Esophagus squamous epithelium (tissue), 5 donors: ENCODE measurements at places on chromosomes 3 and 15. TPM values are rescaled to one million over a fixed set of nuclear protein-coding genes. Genes with fewer than 3 reads are reported as not detected.

- DNase-seq: no peak
Measured at GRCh38 chr3:188198001-188198400, 44.0 kb downstream of the LPP start.

GRIP2 gene
- total RNA-seq: 0.76 TPM

DNA sequence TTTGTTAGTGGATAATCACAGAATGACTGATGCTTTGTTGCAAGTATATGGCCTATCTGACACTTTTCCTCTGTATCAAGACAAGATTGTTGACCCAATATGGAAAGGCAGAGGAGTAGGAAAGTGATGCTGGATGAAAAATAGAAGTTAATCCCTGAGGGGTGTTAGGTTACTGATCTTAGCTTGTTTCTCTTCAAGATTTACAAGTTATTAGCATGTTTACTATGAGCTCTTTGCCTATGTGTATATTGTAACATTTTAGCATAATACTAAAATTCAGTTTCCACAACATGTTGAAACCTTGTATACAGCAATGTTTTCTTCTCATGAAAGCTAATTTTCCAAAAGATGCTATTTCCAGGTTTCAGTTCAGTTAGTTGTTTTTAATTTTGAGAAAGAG lies 120.4 kb upstream of the CCNL1 start:
- DNase-seq: no peak

TRPC1 gene
- 0.91 TPM for total RNA-seq

- DNase-seq: no peak
Measured at GRCh38 chr3:195764961-195765706, 44.4 kb downstream of the MUC20 start.

GRCh38 chr3:59578129-59578528 lies 528.3 kb upstream of the CFAP20DC start:
- no peak for DNase-seq

DNA sequence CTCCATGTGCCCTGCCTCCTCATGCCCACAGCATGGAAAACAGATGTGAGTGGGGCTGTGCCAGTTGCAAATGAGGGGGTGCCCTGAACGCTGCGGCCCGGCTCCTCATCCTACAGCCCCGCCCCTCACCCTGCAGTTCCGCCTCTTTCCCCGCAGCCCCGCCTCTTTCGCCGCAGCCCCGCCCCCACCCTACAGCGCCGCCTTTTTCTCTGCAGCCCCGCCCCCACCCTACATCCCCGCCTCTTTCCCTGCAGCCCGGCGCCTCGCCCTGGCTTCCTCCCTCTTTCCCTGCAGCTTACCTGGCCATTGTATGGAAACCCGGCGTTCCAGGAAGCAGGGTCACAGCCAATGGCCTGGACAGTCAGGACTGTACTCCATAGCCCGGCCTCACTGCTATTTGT lies 284.9 kb downstream of the TLE3 start:
- DNase-seq: no peak

DNA sequence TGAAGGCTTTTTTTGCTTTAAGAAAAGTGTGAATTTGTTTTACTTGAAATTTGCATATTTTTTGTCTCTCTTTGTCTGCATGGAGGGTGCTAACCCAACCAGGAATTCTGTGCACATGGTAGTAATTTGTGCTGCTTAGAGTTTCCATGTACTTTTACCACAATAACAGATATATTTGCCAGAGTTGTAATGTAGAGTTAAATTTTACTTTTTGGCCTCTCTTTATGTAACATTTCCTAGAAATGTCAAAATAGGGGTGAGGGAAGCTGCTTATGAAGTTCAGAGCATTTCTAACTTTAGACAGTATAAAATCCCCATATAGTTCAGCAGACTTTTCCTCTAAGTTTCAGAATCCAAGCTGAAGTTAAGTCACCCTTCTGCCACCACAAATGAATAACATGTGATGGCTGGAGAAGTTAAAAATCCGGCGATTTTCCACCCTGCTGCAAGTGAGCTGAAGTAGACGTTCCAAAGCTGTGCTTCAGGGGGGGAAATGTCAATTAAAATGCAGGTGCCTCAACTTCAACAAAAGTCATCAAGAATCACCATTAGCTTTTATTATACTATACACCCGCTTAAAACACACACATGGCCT lies 385.7 kb upstream of the NR2F2 start:
- no peak for DNase-seq

DNA sequence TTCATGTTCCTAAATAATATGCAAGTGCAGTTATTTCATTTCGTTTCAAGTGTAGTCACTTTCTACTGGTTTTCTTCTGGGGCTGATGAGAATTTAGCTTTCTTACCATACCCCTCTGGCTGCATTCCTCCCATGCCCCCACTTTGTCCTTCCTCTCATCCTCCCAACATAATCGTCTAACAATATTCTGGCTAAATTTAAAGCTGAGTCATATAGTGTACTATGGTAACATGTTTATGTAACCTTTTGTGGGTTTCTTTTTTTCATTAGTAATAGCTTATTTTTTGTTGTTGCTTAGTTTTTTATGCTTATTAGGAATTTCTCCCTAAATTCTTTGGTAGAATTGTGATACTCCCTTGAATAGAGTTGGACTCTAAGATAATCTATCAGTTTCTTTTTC lies 30.5 kb downstream of the DUT start:
- no peak for DNase-seq

DNA sequence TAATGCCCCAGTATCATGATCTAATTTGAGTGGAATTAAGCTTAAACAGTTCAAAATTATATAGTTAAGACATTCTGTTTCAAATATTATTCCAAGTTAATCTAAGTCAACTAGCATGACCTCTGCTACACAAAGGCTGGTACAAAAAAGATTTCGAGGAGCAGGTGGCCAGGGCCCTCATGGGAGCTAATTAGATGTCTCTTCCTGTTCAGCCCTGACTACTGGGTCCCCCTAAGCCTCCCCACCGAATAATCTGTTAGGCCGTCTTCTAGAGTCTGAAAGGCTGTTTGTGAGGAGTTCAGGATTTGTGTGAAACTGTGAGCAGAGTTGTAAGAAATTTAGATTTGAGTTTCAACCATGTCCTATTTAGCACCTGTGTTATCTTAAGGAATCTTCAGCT lies 75.4 kb downstream of the PPM1L start:
- no peak for DNase-seq

DNA sequence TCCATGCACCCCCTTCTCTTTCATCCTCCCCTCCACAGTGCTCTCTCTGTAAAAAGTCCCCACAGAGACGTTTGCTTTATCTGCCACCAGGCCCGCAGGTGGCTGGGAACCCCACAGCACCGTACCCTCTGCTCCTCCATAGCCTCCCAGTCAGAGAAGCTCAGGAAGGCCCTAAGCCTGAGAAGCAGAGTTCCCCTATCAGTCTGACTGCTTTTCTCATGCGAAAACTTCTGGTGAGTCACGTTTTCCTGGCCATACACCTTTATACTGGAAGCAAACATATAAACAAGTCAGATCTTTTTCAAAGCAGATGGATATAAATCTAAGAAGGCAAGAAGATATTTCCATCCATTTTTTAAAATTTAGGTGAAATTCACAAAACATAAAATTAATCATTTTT lies 51.5 kb upstream of the MEF2A start:
- DNase-seq: no peak

DNA sequence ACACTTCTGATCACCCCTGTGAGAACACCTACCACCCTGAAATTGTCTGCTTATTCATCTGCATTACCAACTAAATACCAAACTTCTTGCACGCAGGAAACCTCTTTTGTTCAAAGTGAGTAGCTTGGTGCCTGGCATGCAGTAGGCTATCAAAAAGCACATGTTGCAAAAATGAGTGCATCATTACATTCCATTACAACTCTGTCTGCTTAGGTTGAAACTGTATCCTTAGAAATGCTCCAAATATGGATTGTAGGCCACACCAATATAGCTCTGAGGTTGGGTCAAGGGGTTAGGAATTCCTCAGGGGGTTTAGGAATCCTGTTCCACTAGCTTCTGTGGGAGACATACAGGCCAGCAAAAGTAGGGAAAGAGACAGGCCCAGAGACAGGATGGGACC lies 107.2 kb downstream of the THRB start:
- DNase-seq: no peak

COMMD4 gene
- 41.7 TPM for total RNA-seq

DNA sequence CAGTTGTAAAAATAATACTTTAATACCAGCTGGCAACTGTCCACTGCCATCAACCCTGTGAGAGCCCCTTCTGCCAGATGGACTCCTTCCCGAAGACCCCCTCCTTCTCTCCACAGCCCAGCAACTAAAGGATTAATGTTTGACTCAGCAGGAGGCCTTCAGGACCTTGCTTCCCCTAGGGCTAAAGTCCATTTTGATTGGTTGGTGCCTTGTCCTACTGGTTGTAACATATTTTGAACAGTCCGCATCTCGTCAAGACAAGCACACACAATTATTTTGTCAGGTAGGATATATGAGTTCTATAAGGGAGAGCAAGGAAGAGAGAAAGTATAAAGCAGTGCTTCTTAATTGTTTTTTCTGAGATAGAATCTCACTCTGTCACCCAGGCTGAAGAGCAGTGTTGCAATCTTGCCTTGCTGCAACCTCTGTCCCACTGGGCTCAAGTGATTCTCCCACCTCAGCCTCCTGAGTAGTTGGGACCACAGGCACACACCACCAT lies 18.6 kb downstream of the ACOX2 start:
- DNase-seq: no peak

DNA sequence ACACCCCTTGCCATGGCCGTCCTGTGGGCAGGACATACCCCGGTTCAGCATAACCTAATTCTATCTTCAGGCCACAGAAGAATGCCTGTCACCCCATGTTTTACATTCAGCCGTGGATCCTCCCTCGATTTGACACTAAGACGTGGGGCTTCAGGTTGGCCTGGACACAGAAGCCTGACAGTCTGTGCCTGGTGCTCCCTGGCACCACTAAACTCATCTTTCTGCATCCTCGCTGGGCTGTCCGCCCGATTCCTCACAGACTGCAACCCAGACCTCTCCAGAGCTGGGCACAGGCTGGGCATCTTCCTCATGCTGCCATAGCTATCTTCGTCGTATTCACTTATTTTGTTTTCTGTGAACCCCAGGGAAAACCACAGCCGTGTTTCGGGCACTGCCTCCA lies 117.8 kb upstream of the IQSEC1 start:
- no peak for DNase-seq

GRCh38 chr3:179113903-179114302 lies 34.3 kb upstream of the PIK3CA start:
- DNase-seq: no peak

SLC25A26 gene
- 26.3 TPM for total RNA-seq

DNA sequence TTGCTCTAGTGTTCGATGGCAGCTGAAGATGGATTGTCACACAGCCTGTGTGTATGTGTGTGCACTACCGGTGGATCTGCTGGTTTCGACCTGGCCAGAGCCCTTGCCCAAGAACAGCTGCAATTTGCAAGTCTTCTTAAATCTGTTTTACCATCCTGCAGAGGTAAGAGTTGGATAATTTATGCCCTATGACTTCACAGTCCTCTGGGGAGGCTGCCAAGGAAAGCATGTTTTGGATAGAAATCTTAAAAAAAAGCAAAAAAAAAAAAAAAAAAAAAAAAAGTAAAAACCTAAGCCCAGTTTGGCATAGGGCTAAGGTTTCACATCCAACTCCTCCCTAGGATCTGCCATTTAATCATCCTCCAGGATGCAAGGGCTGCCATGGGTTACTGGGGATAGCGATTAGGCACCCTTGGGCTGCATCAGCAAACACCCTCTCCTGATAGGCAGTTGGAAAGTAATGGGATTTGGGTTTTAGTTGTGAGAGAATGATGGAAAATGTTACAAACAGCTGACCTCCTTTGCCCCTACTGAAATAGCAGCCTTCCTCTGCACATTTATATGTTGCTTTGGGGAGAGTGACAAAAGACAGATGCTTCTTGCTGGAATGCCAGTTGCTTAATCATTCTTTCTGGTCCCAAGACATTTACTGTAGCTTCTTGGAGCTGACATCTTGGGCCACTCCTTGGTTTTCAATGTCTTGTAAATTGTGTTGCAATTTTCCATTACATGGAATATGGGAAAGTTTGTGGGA lies 35.4 kb downstream of the CD200R1L start:
- DNase-seq: no peak

GRCh38 chr3:13352621-13353131 lies 67.4 kb downstream of the NUP210 start:
- no peak for DNase-seq

RAD51 gene
- total RNA-seq: 1.9 TPM

- no peak for DNase-seq
Measured at GRCh38 chr3:3800080-3800455, 837 bp downstream of the LRRN1 start.

C3orf49 gene
- not detected for total RNA-seq

DNA sequence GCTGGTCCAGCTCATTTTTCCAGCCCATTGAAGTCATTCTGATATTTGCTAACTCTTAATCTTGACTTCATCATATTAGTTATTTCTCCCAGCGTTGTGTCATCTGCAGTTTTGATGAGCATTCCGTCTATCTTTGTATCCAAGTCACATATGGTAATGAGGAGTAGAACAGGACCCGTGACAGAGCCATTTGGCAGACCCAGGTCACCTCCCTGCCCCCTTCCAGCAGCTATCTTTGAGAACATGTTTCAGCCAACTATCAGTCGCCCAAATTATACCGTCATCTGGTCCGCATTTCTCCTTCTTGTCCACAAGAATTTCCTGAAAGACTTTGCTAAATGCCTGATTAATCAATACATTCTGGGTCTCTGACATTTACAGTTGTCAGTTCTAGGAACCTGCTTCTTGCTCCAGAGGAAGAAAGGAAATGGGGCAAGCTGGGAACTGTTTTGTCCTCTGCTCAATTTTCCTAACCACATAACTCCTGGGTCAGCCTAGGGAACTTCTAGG lies 347.1 kb upstream of the NR2E3 start:
- DNase-seq: no peak

GRCh38 chr3:187567661-187568121 lies 102.5 kb downstream of the SST start:
- DNase-seq: no peak

DNA sequence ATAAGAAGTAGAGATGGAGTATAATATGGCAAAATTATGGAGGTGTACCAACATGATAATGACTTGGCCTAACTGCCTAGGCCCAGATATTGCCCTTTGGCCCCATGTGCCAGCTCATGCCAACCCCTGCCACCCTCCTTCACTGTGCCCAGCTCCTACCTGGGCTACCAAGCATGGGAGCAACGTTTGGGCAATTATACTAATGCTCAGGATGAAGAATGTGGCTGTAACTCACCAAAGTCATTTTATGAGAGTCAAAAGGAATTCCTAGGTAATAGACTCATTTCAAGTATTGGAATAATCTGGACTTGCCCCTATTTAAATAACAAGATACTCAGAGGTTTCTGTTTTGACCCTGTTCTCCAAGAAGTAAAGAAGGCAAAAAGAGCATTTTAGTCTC lies 240.2 kb upstream of the IL12A start:
- no peak for DNase-seq

PLCB2 gene
- 6.1 TPM for total RNA-seq
